ENCODE measurements at places on chromosomes 16 and 17.

GRCh38 chr17:63492940-63493339, 16.1 kb downstream of the ACE start:
- DNase-seq = no peak

GRCh38 chr16:86322806-86323205, 187.5 kb upstream of the FOXF1 start:
- DNase-seq = no peak

DNA sequence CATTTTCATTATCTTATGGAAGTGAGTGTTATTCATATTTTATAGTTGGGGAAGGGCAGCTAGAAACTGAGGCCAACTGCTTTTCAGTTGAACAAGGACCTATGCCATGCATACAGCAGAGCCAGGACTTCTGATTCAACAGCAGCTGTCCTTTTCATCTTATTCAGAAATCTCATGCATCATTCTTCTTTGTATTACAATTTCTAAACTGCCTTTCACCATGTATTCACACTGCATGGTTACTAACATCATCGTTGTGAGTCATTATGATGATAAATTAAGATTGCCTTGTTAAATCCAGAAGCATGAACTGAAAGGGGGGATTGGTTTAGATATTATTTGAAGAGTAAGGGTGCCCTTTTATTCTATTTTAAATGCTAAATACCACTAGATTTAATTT, 1470.1 kb upstream of the GOT2 start:
- no peak for DNase-seq

GRCh38 chr17:29291163-29291752, 2.7 kb downstream of the NUFIP2 start:
- no peak for DNase-seq

DNA sequence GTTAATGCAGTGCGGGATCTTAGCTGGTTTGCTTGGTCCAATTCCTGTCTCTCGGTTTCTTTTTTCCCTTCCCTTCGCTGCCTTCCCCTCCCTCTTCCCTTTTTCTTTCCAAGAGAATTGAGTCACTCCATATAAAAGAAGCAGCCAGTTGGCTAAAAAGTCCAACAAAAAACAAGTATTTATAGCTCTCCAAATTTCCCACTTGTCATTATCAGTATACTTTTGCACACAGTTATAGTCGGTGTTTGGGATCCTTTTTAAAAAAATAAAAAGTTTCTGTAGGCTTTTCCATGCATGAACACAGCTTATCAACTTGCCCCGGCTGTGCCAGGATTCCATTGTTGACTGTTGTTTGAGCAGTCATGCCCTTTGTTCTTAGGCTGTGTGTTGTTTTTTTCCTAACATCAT, 24.9 kb downstream of the HMOX2 start:
- no peak for DNase-seq

GRCh38 chr17:38320482-38320881, 23.3 kb downstream of the GPR179 start:
- DNase-seq = no peak

DNA sequence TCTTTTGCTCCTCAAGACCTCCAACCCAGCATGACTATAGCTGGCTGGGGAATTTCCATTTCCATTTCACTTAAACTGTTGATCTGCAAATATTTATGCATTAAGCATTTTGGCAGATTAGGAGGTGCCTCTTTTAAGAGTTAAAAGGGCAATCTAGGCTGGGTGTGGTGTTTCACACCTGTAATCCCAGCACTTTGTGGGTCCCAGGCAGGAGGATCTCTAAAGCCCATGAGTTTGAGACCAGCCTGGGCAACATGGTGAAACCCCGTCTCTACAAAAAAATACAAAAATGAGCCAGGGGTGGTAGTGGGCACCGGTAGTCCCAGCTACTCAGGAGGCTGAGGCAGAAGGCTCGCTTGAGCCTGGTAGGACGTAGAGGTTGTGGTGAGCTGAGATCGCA, 17.1 kb downstream of the ANKFY1 start:
- DNase-seq = no peak

- DNase-seq = no peak
Observed at GRCh38 chr17:10513299-10514067, 4.9 kb downstream of the MYH1 start.

GRCh38 chr16:58678716-58679115, 5.9 kb downstream of the SLC38A7 start:
- peak; percentile 32 for DNase-seq

- no peak for DNase-seq
Observed at GRCh38 chr17:77526728-77527350, 386.1 kb downstream of the SEC14L1 start.

GRCh38 chr17:3978421-3979289, 14.4 kb upstream of the ATP2A3 start:
- DNase-seq = no peak

GRCh38 chr16:75485230-75486013, 9.8 kb downstream of the CHST6 start:
- no peak for DNase-seq

- DNase-seq = peak; percentile 44
Observed at GRCh38 chr17:34519282-34519681, 60.1 kb upstream of the TMEM132E start.

DNA sequence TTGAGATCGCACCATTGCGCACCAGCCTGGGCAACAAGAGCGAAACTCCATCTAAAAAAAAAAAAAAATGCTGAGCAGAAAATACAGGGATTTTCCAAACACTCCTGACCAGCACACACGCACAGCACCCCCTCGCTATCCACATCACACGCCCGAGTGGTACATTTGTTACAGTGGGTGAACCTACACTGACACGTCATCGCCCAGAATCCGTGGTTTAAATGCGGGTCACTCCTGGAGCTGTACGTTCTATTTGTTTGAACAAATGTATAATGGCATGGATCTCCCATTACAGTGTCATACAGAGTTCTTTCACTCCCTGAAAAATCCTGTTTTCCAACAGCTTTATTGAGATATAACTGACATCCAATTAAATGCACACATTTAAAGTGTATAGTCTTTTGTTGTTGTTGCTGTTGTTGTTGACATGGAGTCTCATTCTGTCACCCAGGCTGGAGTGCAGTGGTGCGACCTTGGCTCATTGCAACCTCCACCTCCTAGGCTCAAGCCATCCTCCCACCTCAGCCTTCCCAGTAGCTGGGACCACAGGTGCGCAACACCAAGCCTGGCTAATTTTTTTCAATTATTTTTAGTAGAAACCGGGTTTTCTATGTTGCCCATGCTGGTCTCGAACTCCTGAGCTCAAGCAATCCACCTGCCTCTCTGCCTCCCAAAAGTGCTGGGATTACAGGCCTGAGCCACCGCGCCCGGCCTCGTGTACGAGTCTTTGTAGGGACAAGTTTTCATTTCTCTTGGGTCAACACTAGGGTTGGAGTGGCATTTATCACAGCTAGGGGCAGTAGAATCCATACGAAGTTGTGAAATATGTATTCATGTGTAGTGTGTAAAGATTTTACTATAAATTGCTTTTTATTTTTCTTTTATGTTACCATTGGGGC, 4.4 kb upstream of the CARHSP1 start:
- DNase-seq = no peak

Measured in activated CD4-positive, alpha-beta T cell treated with anti-CD3 and anti-CD28 coated beads for 36 hours (primary cell).